ENCODE measurements at places on chromosomes 12 and 14.

- no peak for DNase-seq
Observed at GRCh38 chr12:3605692-3606091, 114.7 kb downstream of the PRMT8 start.

DNA sequence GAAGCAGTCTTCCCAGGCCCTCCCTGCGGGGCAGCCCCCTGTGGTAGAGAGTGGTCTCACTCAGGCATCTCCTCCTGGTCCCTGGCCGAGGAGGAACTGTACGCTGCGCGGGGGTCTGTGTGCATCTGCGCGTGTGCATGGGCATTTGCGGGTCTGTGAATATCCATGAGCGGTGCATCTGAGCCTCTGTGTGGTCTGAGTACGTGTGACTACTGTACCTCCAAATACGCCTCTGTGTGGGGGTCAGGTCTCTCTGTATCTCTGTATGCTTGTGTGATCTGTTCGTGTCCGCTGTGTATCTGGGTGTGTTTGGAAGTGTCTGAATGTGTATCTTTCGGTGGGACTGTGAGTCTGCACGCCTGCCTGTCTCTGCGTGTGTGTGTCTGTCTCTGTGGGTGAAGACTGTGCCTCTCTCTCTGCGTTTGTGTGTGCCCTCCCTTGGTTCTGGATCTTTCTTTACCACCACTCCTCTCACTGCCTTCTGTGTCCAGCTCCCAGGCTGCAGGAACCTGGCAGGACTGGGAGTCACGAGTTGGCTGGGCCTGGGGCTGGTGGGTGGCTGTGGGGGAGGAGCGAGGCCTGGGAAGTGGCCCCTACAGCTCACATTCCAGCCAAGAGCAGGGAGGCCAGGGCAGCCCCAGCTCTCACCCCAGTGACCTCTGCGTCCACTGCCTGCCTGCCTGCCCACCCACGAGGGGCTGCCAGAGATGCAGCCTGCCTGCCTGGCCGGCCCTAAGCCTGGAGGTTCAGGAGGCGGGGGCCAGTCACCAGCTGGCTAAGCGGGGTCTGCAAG is 1.1 kb upstream of the PGF start:
- no peak for DNase-seq

- DNase-seq, result no peak
Observed at GRCh38 chr12:96064271-96064670, 28.9 kb upstream of the LTA4H start.

DNA sequence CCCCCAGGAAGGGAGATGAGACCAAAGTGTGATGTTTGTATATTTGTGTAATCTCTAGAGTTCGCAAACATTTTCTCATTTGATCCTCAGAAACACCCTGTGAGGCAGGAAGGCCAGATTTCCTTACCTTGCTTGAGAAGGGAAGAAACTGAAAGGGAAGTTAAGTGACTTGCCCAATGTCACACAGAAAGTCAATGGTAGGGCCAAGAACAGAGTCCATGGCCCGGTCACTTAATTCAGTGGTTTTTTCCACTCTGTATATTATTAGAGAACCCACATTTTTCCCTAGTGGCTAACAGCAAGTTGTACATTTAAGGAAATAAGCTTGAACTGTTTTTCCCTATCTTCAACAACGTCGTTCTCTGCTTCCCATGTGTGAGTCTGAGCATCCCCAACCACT is 25.6 kb upstream of the CHPT1 start:
- DNase-seq, result no peak

DNA sequence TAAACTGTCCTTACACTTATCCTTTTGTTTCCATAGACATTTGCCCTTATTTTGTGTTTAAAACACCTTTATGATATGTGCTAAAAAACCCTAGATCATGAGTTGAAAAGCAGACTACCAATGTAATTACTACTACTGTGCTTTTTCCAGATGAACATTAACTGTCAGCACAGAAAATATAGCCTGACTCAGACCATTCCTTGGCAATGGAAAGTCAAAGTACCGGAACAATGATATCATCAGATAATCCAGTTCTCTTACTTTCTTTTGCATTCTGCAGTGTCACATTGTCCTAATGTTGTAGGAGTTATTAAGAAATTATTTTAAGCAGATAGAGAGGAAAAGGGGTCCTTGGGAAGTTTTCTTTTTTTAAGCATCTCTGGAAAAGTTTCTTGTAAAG is 1189.0 kb upstream of the FLRT2 start:
- DNase-seq, result no peak

- no peak for DNase-seq
Observed at GRCh38 chr12:57008178-57008577, 1.8 kb upstream of the ZBTB39 start.

DNA sequence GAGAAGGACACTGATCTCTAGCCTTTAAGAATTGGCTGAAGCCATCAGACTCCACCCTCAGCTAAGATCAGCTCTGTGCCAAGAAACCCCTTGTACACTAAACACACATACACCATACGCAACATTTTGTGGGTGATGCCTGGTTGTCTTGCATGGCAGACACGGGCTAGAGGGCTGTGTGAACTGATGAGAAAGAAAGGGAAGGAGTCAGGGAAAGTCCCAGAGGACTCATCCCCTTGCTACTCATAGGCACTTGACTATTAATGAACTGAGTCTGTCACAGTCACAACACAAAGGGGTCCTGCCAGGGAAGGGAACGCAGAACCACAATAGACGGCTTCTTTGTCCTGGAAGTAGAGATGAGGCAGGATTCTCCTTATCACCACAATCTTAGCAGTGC is 80.8 kb downstream of the EMP1 start:
- no peak for DNase-seq

GRCh38 chr12:97017213-97017612 is 110.2 kb downstream of the NEDD1 start:
- peak; percentile 2 for DNase-seq

Measured in GM12864 (cell line).